ENCODE measurements at places on chromosomes 12 and 14.

- DNase-seq = no peak
Observed at GRCh38 chr12:16163901-16164300, 113.6 kb downstream of the SLC15A5 start.

GRCh38 chr12:25853316-25854095 is 105.0 kb upstream of the RASSF8 start:
- DNase-seq = no peak

- peak; percentile 66 for DNase-seq
Observed at GRCh38 chr14:100072783-100073346, 7.6 kb downstream of the EVL start.

GRCh38 chr14:23434488-23435222 is 805 bp downstream of the MYH7 start:
- DNase-seq = no peak

DNA sequence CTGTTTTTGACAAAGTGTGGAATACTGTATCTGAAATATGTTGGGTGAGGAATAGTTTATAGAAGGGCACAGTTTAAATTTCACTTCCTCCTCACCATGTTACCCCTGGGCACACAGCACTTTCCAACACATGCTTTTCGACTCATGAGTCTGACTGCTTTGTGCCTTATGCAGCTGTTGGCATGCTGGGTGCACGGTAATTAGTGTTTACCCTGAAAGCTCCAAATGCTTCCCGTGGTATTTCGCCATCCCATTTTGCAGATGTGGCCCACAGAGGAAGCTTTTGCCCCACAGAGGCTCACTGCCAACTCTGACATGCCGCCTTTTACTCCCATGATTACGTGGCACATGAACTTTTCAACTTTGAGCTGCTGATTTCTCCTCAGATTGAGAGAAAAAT is 168.6 kb downstream of the PRKCH start:
- DNase-seq = no peak

GRCh38 chr12:106753526-106753925 is 21.0 kb upstream of the RIC8B start:
- peak; percentile 57 for DNase-seq

- no peak for DNase-seq
Observed at GRCh38 chr12:67501362-67501761, 147.2 kb upstream of the DYRK2 start.

DNA sequence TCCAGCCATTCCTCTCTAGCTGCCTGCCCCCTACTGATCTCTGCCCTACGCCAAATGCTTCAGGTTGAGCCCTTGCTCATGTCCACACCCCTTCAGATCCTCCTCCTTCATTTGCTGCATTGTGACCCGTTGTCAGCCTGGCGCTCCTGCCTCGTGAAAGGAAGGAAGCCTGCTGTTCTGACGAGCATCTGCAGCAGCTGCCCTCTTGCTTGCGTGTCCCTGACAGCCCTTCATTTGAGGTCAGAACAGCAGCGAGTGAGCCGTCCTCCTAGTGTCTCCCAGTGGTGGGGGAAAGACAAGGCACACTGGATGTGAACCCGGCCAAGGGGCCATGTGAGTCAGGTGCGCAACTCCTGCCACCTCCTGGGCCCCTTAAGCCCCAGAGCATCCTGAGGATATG is 3.0 kb upstream of the PIANP start:
- no peak for DNase-seq

GRCh38 chr14:87628129-87628528 is 364.9 kb downstream of the GALC start:
- no peak for DNase-seq

DNA sequence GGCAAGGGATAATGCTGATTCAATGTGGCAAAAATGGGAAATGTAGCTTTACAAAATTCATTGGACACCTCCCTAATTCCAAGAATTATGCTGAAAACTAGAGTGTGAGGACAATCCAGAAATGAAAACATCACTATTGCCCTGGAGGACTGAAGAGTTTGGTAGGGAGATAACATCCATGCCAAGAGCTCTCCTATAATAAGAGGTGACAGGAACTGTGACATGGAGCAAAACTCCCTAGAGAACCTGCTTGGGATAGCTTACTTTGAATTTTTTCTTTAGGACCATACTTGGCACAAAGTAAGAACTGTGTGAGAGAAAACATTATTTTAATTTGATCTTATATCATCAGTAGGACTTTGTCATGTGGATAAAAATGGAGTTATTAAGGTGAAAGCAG is 48.9 kb downstream of the STON2 start:
- DNase-seq = no peak

DNA sequence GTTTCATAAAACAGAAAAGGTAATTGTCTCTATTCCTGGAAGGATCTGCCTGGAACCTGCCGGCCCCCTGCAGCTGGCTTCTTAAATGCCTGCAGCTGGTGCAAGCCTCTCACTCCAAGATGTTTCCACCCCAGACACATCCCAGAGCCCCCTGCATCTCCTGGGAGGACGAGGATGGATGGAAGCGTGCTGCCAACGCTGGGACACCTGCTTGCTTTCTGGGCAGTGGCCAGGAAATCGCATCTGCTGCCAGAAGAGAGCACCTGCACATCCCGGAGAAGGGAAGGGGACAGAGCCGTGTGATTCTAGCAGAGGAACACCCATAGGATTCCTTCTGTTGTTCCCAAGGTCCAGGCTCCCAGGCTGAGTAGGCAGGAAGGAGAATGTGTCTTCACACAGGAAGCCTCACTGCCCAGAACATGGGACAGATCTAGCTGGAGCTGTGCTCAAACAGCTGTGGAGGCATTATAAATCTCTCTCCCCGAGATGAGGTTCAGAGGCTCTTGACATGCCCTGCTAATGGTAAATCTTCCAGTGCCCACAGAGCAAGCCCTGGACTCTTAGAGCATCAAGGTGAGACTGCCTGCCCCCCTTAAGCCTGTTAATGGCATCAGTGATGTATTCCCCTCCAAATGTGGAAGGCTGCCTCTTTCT is 138.8 kb upstream of the MAP1LC3B2 start:
- DNase-seq = no peak

- no peak for DNase-seq
Observed at GRCh38 chr12:1842905-1843640, 22.7 kb downstream of the LRTM2 start.

DNA sequence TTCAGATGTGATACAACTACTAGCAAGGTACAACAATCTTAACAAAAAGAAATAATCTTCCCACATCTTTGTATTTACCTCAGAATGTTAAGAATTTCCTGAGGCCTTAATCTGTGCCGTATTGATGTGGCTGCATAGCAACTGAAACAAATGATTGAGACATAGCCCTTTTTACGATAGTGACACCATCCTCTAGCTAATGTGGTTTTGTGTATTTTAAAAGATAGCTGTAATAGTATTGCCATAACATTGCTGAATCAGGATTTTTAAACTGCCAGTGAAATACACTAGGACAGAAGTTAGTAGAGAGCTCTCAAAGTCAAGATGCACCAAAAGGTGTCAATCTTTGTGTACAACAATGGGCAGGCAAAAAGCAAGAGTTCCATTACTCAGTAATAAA is 11.9 kb downstream of the NPAS3 start:
- no peak for DNase-seq

GRCh38 chr14:75875958-75876357 is 105.8 kb downstream of the TGFB3 start:
- DNase-seq = no peak

- no peak for DNase-seq
Observed at GRCh38 chr12:109521831-109522230, 44.4 kb downstream of the UBE3B start.

DNA sequence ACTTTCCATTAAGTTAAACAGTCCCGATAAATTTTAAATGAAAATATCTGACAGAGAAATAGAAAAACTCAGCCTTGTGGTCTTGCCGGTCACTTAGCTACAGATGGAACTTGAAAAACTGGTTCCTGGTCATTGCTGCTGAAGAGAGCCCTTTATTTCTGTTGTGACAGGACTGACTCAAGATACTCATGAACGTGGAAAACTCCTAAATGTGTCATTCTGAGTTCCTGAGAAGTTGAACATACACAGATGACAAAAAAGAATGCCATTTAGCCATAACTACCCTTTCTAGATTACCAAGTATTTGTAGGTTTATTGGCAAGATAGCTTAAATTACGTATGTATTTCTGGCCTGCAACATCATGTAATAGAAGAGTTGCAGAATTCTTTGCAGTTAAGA is 134.2 kb downstream of the HMGA2 start:
- DNase-seq = no peak

- no peak for DNase-seq
Observed at GRCh38 chr12:109943811-109944210, 43.7 kb downstream of the TCHP start.

- DNase-seq = no peak
Observed at GRCh38 chr12:88764781-88765480, 184.7 kb upstream of the KITLG start.

DNA sequence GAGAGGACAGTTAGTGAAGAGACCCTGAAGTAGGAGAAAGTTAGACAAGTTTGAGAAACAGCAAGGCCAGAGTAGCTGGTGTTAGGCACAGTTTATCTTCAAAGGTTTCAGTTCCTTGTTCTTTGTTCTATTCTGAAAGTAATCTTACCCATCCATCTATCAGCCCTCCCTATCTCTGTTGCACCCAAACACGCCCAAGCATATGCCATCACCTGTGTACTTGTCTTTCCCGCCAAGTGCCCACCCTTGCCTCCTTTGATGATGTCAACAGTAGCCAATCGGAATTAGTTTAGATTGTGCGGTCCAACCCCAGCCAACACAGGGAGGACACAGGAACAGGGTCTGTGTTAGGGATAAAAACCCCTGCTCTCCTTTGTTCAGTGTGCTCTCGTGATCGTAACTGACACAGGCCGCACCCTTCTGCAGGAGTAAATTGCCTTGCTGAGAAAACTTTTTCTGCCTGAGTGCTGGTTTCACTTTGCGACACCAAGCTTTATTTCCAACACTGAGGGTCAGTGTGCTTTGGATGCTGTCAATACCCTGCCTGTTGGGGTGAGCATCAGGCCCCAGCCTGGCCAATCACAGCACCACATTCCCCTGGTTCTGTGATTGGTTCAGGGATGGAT is 4.7 kb upstream of the TMEM229B start:
- no peak for DNase-seq

GRCh38 chr14:92962031-92962830 is 39.3 kb downstream of the CHGA start:
- DNase-seq = no peak

- no peak for DNase-seq
Observed at GRCh38 chr12:67741270-67741669, 92.7 kb downstream of the DYRK2 start.

- peak; percentile 69 for DNase-seq
Observed at GRCh38 chr14:73771848-73772638, 57.9 kb upstream of the PNMA1 start.

GRCh38 chr12:79725987-79726386 is 35.2 kb upstream of the PAWR start:
- no peak for DNase-seq

DNA sequence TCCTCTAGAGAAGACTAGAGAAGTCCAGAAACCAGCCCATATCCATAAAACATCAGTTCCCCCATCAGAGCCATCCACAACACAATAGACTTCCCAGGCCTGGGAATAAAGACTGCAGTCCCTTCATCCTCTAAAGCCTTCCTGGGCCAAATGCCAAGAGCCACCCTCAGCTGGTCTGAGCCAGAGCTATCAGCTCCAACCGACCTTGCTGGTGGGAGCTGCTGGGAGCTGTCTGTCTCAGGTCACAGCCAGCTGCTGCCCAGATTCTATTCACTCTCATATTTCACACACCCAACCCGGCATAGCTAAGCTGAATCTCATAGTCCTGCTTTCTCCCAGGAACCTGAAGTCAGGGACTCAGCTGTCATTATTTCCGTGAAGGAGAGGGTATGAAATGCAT is 10.9 kb upstream of the TFCP2 start:
- DNase-seq = no peak

GRCh38 chr14:48937541-48938195 is 648.5 kb downstream of the RPS29 start:
- DNase-seq = no peak

GRCh38 chr14:73237219-73237785 is at the start of gene PAPLN:
TSS of gene PAPLN (plus strand) at chr14:73237506. CDS start at chr14:73239779, 2,273 bp downstream.
- DNase-seq = no peak

GRCh38 chr12:46602474-46602873 is 223.3 kb downstream of the SLC38A4 start:
- DNase-seq = no peak

DNA sequence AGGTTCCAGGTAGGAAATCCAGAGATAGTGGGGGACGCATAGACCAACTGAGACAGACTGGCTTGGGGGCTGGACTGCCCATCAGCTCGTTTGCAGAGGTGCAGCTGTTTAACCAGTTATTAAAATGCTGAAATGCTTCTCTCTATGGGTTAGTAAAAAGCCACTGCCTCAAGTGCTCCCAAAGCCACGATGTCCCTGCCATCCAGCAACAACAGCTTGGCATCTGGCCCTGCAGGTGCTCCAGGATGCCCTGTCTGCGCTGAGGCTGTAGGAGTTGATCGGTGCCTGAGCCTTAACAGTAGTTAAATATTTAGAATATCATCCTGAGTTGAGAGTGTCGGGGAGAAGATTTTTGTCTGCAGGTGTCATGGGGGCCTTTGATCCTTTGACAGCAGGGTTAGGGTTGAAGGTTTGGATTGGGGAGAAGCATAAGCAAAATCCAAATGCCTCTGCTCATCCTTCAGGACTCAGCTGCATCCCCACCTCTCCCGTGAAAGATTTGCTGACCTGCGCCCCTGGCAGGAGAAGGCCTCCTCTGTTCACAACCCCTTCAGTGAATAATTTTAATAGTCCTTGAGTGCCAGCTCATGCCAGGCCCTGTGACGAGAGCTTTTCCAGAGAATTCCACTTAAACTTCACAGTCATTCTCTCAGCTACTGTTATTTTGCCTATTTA is 127.3 kb upstream of the PWP1 start:
- no peak for DNase-seq

GRCh38 chr12:42084522-42084921 is 60.2 kb downstream of the GXYLT1 start:
- DNase-seq = no peak

DNA sequence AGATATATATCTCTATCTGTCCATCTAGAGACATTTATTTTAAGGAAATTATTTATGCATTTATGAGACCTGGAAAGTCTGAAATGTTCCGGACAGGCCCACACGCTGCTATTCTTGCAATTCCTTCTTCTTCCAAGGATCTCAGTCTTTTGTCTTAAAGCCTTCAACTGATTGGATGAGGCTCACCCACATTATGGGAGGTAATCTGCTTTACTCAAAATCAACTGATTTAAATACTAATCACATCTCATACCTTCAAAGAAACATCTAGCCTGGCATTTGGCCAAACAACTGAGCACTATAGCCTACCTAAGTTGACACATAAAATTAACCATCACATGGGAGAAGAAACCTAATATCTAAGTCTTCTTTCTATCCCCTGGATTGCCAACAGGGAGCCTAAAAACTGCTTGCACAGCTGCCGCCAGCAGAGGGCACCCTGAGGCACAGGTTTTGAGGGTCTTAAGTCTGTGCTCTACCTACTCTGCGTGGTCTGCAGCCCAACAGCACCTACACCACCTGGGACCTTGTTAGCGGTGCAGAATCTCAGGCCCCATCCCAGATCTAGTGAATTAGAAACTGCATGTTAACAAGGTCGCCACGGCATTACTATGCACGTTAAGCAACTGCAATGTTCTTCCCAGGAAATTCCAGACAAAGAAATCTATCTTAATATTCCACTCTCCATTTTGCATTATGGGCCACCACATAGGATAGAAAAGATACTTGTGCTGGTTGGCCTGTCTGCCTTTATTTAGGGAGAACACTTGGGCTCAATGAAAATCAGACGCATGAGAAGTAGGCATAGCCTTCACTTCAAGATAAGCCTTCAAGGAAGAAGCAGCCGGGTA is 249.7 kb downstream of the FOXG1 start:
- DNase-seq = no peak

All from activated CD4-positive, alpha-beta T cell treated with anti-CD3 and anti-CD28 coated beads for 4 hours (primary cell).